SW480 (cell line): ENCODE measurements at places on chromosomes 1 and 21.

- DNase-seq = peak; percentile 58
These were observed 19.4 kb upstream of the CLIC6 start for GRCh38 chr21:34649400-34649799.

GRCh38 chr1:218679391-218679790 lies 334.3 kb downstream of the TGFB2 start:
- DNase-seq = no peak

- DNase-seq = no peak
These were observed 3.5 kb downstream of the PTCH2 start for GRCh38 chr1:44839576-44839975.

DNA sequence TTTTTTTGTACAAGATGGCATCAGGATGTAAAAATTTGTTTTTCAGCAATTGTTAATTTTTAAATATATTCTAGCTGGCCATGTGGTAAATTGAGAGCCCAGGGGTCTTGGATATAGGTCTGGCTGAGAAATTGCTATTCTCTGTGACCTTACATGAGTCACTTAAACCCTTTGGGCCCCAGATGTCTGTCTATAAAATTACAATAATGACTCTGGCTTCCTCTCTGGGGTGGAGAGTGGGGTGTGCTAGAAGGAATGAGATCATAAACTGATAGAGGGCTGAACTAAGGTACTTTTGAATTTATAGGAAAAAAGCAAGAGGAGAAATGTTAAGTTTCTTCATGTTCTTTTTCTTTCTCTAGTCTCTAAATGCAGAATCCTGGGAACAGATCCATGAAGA lies 12.4 kb upstream of the TCHH start:
- DNase-seq = no peak

DNA sequence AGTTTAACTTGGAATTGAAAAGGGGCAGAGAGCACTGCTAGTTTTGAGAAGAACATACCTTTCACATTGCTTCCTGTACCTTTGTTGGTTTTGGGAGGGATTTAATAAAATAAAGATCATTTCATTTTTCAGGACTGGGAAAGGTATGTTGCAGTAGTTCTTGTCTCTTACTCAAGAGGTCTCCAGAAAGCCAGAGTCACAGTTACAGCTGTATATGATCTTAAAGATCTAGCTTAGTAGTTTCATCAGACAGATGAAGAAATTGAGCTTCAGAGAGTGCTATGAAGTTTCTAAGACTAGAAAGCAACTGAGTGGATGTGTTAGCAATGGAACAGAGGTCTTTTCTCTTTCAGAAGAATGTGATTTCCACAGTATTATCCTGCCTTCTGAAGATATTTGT lies 1.0 kb downstream of the OR10K2 start:
- DNase-seq = no peak

DNA sequence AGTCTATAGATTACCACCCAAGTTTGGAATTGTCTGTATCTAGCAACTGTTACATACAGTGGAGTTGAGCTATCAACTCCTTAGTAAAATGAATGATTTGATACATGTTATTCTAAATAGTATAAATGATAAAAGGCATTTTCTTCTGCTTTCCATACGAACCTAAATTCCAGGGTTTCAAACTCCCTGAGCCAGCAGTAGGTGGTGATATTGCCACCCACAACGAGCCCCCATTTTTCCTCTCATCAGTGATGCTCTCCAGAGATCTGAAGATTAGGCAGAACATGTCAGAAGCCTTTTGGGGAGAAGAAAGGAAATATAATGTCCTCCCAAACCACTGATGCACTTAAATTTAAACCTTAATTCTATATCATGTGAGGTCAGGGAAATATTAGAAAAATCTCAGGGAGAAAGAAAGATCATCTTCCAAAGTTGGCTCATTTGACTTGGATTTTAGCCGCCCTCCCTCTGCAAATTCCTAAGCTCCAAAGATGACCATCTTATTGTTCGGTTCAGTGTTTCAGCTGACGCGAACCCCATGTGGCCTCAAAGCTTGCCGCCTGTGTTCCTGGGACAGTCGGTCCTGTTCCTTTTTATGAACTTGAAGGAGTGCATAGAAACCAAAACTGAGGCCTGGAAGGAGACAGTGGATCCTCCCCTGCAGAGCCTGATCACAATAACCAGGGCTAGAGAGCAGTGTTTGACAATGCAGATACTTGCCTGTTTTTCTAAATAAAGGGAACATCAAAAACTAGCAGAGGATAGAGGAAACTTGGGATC lies 2.3 kb downstream of the EVA1C start:
- DNase-seq = peak; percentile 44

DNA sequence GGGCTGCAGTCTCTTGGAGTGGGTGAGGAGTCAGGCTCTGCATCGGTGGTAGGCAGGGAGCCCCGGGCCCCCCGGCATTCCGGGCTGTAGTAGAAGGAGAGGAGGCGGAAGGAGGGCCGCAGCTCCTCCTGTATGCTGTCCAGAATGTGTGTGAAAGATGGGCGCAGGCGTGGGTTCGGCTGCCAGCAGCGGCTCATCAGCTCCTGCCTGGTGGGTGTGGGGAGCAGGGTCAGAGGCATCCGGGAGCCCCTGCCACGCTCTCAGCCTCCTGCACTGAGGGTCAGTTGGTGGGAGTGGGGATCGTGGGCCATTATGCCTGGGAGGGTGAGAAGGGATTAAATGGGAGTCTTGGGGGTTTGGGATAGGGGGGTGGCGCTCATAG lies 18.0 kb downstream of the INSRR start:
- no peak for DNase-seq

DNA sequence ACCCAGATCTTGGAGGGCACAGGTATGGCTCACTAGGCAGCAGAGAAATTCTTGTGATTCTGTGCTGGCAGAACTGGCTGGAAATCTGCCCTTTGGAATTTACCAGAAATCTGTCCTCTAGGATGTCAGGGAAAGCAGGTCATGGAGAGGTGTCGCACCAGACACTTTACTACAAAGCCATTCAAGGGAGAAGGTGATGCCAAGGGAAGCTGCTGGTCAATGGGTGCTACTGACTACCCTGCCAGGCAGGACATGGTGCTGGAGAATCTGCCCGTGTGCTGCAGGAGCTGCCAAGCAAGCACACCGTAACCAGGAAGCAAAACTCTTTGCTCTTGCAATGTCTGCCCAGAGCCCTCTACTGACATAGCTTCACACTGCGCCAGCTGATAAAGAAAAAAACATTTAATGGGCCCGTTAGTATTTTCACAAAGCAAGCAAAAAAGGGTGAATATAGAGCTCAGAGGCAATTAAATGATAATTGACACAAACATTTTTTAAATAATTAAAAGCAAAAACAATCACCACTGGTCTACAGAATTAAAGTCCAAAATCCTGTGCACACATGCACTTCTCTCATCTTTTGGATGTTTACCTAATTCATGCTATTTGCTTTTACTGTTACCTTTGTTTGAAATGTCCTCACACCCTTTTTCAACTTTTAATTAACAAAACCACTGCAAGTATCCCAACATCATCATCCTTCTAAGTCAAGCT lies 7.2 kb upstream of the FBXO28 start:
- peak; percentile 76 for DNase-seq

DNA sequence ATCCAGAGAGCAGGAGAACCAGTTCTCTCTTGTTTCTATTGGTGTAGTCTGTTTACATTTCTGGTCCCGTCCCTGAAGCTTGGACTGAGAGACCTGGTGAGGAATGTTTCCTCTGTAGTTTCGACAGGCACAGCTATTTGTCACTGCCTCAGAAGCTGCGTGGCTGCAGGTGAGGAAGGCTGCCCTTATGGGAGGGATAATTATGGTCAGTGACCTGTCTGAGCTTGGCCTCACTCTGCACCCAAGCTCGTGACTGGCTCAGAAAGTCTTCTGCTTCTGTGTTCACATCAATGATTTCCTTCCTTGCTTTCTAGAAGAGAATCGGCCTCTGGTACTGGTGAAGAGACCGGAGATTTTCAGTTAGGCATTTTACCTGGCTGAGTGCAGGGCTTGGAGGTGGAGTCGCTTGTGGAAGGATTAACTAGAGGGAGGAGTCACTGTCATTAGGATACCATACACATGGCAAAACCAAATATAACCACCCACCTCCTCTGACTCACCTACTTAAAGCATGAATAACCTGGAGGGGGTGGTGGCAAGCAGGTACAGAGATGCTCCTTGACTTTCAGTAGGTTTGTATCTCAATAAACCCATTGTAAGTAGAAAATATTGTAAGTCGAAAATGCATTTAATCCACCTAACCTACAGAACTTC lies 19.9 kb upstream of the WDR26 start:
- DNase-seq = peak; percentile 92

DNA sequence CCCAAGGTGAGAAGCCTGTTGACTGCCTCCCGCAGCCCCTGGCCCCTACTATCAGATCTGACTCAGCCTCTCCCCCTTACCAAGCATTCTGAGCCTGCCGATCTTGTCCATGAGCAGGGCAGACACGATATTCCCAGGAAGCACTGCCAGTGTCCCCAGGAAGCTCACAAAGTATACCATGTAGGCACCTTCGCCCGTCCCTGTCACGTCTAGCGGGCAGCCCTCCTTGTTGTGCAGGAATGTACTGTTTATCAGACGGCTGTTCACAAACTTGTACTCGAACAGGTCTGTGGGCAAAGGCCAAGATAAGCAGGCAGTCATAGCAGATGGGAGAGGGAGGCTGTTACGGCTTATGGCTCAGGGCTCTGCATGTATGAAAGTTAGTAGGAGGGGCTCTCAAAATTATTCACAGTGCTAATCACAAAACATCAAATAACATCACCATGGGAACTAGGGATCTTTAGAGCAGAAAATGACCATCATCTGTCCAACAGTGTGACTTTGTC lies 7.3 kb downstream of the BOLA1 start:
- DNase-seq = no peak

GRCh38 chr1:21126324-21126723 lies 50.4 kb downstream of the EIF4G3 start:
- peak; percentile 35 for DNase-seq

GRCh38 chr1:108179018-108179417 lies 21.1 kb downstream of the SLC25A24 start:
- no peak for DNase-seq

DNA sequence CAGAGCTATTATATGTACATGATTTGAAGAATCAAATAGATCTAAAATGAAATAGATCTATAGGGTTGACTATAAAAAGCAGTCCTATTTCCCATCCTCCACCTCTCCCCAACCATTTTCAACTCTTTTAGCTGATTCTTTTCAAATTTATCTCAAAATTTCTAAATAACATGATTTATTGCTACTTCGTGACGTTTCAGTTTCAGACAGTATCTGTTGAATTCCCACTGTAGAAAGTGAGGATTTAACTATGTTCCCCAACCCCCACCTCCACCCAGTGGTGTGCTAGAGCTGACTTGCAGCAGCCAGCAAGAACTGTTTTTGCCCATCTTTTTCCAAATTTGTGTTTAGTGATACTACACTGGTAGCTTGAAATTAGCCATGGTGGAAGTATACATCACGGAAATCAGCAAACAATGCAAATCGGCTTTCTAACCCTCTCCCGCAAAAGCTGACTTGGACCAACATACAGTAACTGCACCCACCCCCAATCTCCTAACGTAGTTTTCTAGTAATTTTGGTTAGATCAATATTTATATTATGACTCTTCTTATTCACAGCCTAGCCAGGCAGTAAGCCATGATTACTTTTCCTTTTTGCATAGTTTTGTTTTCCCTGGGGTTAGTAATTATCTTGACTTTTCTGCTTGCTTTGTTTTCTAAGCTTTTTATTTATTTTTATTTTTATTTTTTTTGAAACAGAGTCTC lies 10.9 kb downstream of the SEMA4A start:
- DNase-seq = no peak

DNA sequence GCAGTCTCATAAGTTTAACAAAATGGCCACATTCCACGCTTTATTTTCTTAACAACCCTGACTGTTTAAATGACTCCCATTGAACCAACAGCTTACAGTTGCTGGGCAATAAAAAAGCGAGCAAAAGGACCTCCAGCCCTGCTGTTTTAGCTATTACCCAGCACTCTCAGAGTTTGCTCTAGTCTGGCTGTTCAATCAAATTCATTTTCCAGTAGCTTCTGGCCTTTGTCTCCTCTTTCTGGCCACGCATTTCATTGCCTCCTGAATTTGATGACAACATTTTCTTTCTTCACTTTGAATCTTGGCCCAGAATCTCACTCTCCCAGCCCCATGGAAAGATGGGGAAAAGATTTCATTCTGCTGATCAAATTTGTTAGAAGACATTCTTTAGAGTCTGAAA lies 44.1 kb upstream of the DOCK7 start:
- no peak for DNase-seq

GRCh38 chr1:18875107-18875795 lies 15.8 kb upstream of the TAS1R2 start:
- peak; percentile 69 for DNase-seq

GRCh38 chr1:66478116-66478515 lies 55.8 kb upstream of the SGIP1 start:
- DNase-seq = no peak

DNA sequence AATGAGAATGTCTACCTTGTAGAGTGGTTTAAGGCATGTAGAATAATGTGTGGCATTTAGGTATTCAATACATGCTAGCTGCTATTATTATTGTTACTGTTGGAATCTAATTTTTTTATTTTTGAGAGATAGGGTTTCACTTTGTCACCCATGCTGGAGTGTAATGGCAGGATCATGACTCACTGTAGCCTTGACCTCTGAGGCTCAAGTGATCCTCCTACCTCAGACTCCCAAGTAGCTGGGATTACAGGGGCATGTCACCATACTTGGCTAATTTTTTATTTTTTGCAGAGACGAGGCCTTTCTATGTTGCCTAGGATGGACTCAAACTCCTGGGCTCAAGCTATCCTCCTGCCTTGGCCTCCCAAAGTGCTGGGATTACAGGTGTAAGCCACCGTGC lies 61.9 kb downstream of the EPB41 start:
- no peak for DNase-seq

DNA sequence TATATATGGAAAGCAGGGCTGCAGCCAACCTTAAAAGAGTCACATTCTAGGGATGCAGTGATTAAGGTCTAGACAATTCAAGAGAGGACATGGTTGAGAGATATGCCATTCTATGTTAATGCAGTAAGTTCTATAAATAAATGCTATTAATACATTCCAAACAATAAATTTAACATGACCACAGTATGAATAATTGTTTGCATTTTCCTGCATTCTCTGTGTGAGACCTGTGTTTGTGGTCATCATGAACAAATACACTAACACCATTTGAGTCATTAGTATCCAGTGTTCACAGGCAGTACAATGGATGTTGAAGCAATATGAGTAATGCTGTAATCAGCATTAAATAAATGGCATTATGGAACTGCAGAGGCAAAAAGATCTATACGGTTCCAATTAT lies 5.5 kb upstream of the ZRANB2 start:
- DNase-seq = no peak

DNA sequence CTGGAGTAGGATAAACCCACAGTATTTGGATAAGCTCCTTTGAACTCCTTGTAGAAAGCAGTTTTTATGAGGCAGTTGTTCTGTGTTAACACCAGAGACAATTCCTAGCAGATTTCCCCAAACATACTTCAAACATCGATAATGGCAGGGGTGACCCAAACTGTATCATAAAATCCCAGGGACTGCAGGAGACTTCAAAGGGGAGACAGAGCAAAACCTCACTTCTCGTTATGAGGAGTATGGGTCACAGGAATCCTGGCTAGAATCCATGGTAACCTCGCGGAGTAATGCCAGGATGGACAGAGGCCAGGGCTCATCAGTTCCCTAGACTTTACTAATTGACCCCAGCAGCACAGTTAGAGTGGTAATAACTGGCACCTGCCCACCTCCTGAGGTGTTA lies 148.0 kb downstream of the DHRS3 start:
- peak; percentile 59 for DNase-seq

GRCh38 chr1:44425341-44426082 lies 20.5 kb downstream of the RNF220 start:
- no peak for DNase-seq
